ENCODE measurements at places on chromosomes 1 and 21.
A peak's percentile ranks its signal among the peaks of the same experiment; 100 is the strongest.

DNA sequence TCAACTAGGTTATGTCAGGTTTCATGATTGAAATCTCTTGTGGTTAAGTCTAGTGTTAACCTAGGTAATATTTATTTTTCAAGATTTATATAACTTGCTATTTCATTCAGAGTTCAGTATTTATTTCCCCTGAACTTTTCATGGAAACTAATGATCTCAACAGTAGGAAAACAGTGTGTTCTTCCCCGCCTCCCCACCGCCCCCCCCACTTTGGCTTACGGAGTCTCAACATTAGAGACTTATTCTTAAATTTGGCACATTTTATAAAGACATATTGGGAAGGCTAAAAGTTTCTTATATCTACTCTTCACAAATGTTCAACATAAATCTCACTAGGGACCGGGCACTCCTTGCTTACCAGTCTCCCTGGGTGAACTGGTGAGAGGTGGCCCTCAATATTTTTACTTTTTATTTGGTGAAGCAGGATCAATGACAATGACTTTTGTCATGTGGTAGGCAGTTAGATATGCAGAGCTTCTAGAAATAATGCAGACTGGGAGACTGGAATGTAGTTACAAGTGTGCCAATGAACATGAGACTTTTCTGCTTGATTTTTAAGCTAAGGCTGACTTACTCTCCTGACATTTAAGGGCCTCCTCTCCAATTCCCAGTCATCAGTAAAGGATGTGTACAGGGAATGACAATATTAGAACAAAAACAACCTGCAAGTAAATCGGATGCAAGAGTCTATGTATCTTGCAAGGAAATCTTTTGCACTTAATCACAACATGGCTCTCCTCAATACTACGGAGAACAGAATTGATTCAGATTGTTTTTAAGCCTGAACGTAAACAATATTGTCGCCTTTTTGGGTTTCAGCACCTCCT, 1.7 kb upstream of the MAN1A2 start:
- no peak for DNase-seq

GRCh38 chr1:24928689-24929397, 1.2 kb downstream of the RUNX3 start:
- peak; percentile 75 for DNase-seq

- no peak for DNase-seq
Measured at GRCh38 chr1:20848162-20848561, 61.1 kb upstream of the HP1BP3 start.

GRCh38 chr1:204709960-204710912, 24.7 kb upstream of the LRRN2 start:
- DNase-seq: no peak

DNA sequence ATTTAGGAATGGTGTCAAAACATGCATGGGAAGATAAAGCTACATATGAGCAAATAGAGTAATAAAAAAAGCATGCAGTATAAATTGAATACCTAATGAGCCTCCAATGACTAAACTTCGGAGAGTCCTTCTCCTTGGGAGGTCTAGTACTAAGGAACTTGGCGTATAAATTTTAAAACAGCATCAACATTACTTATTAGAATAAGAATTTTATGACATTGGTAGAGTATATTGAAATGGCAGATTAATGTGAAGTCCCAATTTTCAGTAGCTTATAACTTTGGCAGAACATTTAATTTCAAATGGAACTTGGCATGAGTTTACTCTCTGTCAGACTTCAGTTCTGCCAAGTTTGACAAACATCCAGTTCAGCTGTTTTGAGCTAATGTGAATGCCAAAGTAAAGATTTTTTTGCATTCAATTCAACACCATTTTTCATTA, 104.7 kb upstream of the RGS18 start:
- no peak for DNase-seq

- DNase-seq: no peak
Measured at GRCh38 chr1:184972315-184973055, 1.8 kb downstream of the NIBAN1 start.

DNA sequence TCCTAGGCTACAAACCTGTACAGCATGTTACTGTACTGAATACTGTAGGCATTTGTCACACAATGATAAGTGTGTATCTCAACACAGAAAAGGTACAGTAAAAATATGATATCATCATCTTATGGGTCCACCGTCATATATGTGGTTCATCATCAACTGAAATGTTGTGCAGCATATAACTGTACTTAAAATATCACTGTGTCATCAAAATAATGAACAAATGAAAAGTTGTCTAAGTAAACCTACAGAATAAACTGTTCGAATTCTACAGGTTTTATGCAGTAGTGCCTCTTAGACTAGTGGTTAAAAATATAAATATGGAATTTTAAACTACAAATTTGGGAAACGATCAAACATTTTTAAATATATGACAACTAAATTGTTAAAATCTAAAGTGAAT, 328.8 kb downstream of the KCTD3 start:
- DNase-seq: no peak

GRCh38 chr1:232463225-232463624, 166.7 kb downstream of the SIPA1L2 start:
- no peak for DNase-seq

DNA sequence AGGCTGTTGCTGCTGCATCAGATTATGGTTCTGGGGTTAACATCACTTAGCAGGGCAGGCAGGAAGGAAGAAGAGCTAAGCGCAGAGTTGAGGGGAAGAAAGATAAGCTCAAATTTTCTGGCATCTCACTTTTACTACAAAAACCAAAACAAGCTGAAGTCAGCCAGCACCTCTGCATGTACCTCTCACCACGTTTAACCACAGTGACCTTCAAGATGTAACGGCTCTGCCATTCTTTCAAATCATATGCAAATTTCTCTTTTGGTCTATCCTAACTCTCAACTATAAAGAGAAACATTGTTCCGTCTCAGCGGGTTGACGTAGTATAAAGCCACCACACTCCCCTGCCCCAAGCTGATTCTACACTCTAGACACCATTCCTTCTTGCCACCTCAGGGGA, 154.4 kb downstream of the OMA1 start:
- DNase-seq: no peak

- no peak for DNase-seq
Measured at GRCh38 chr1:204384636-204385352, 25.1 kb upstream of the PLEKHA6 start.

- DNase-seq: no peak
Measured at GRCh38 chr1:235246022-235246948, 81.7 kb downstream of the ARID4B start.

GRCh38 chr1:89889323-89889615, 68.4 kb downstream of the LRRC8D start:
- DNase-seq: no peak

DNA sequence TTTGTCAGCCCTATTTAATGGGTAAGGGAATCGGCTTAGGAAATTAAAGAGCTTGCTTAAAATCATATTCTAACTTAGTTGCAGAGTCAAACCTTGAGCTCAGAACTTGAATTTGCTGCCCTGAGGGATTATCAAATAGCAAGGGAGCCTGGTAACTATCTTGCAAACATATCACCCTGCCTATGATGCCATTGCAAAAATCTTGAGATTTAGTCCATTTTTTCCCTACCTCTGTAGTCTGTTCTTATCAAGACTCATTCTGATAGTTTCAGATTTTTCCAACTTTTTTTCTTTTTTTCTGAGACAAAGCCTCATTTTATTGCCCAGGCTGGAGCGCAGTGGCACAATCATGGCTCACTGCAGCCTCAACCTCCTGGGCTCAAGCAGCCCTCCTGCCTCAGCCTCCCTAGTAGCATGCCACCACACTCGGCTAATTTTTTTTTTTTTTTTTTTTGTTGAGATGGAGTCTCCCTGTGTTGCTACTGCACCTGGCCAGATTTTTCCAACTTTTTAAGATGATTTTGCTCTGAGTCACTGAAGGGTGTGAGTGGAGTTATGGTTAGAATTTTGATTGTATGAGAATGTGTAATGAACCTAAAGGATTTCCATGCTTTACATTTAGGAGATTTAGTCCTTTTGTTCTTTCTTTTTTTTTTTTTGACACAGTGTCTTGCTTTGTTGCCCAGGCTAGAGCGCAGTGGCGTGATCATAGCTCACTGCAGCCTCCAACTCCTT, 12.2 kb downstream of the SARS1 start:
- DNase-seq: no peak

DNA sequence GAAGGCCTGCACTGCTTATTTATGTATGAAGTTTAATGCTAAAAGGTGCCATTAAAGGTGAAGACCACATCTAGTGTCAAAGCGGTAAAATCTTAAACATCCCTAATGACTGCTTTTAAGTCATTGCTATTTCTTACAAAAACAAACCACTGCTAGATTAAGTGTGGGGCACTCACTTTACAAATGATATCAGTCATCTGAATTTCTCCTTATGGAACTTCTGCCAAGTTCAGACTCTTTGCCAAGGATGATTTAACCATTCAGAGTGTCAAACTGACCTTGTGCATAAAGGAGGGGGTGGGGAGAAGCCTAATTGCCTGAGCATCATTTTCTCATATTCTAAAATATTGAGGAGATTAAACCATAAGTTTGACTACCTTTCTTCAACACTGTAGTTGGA, 271.5 kb downstream of the TGFB2 start:
- DNase-seq: no peak

DNA sequence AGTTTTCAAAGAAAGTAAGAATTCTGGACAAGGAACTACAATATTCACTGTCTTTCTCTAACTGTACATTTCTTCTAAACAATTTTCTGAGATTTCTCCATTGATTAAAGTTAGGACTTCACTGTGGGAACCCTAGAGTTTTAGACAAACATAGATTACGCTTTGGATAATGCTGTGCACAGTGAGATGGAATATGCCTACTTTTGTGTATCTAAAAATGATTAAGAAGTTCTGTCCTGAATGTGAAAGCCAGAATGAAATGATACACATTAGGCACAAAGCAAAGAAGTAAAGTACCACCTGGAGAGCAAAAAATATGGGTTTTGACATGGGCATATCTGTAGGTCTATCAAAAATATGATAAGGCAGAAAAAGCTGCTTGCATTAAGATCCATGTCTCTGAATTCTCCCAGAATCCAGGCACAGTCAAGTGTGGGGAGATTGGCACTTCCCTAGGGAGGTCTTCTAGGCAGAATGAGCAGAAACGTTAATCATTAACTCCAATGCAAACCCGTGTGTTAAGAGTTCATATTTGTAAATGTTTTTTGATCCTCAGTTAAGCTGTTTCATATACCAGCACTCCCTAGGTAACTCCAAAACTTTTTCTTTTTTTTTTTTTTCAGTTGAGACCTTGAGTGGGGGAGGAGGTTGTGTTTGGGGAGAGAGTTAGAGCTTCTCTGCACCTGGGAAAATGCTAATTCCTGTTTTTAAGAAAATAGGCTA, 467.1 kb downstream of the LMO4 start:
- DNase-seq: no peak

DNA sequence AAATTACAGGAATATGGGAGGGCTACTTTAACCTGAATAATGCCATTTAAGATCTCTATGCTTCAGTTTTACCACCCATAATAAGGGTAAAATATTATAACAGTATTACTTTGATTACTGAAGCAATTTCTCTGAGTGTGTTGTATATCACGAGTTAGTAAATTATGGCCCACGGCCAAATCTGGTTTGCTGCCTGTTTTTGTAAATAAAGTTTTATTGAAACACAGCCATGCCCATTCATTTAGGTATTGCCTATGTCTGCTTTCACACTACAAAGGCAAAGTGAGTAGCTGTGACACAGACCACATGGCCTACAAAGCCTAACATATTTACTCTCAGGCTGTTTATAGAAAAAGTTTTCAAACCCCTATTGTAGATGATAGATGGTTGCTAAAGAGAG, 156.8 kb downstream of the CDC42BPA start:
- no peak for DNase-seq

DNA sequence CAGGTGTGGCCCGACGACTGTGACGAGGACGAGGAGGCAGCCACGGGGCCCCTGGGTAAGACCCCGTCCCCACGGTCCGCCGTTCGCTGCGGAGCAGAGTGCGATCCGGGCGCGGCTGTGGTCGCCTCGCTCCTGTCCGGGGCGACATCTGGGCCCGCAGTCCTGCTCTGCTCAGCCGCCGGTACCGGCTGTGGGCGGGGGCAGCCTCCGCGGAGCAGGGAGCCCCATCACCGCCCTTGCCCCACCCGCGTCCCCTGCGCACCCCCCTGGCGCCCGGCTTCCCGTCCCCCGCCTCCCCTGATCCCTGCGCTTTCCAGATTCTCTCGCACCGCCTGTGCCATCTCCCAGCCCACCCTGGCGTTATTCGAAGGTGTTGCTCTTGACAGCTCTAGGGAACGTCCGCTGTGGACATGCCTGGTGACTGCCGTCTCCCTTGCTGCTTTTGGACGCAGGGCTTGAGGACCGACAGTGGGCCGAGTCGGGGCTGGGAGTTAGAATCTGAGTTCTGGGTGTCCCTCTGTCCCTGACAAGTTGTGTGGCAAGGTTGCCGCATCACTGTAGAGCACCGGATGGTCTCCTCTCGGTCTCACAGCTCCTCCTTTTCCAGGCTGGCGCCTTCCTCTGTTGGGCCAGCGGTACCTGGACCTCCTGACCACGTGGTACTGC, 596 bp downstream of the TOR3A start:
- peak; percentile 51 for DNase-seq

DNA sequence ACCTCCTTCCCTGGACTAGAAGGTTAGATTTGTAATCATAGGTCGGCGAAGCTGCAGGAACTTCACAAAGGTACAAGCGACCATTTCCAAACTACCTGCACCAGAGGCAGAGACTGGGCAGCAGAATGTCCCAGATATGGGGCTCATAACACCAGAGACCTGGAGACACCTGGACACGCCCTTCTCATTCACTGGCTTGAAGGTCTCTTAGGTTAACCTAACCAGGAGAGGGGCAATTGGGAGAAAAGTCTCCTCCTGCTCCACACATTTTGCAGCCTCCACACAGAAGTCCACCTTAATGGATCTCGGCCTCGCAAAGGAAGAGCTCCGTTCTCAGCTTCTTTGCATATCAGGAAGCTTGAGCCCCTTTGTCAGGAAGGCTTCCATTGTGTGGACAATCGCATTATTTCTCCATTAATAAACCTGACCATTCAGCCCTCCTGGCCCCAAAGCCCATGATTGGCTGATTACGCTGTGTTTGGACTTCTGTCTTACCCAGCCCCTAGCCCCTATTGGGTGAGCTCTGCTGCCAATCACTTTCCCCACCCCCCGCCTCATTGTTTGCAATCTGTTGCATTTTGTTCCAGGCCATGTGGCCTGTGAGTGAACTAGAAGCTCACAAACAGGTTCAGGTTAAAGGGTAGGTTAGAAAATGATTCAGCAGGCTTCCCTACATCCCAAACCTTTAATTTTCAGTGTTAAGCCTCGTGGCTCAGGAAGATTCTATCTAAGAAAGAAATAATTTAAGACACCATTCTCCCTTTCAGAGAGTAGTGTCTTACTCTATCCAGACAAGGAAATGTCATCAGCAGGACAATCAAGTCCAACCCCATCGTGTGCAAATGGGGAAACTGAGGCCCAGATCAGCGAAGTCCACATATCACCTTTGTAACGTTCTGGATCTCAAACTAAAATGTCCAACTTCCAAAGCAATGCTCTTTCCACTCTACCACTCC, 2.8 kb downstream of the MYCL start:
- DNase-seq: no peak

DNA sequence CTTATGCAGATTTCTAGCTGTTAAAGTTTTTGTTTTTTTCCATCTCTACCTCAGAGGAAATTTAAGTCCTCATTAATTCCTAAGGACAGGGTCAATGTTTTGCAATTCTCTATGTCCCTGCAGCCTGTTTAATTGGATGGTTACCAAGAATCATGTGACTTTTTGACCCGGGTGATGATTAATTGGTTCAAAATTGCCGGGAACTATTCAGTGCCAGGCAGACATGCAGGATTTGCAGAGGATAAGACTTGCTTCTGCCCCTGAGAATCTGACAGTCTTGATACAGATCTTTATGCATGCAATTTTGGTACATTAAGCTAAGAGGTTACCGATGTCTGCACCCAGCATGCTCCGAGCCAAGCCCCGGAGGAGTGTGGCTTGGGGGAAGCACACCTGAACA, 87.9 kb downstream of the PLPP3 start:
- DNase-seq: no peak

Measured in CD4-positive, alpha-beta T cell treated with Interleukin-17A for 4 hours (primary cell).